Right hindlimb (tissue), 1 donor: ENCODE measurements at places on chromosomes 12 and 14.

DNA sequence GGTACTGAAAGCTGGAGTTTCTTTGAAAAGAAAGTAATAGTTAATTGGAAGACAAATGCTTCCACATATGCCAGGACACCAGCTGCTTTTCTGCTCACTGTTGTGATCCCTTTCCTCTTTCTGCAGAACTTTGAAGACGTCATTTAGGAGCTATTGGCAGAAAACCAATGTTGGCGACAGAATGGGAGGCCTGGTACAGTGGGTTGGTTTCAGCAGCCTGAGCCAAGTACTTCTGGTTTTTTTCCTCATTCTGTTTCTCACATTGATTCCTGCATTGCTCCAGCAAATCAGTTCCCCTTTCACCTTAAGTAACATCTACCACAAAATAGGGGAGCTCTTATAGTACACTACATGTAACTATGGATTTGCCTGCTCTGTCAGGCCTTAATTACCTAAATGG lies 96.9 kb downstream of the FIGNL2 start:
- DNase-seq = peak; percentile 73

DNA sequence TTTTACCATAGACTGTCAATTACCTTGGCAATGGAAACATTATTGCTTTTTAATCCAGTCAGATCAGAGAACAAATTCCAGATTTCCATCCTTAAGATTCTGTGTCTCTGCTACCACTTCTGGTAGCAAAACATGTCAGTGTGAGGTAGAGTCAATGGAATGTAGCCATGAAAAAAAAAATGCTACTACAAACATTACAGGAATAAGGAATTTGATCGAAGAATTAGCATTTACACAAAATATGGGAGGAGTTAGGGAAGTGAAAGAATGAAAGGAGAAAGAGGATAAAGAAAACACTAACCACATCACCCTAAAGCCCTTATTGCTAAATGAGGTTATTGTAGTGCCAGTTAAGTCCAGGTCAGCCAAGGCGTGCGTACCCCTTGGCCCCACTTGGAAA lies 9.2 kb downstream of the MED21 start:
- DNase-seq = no peak

GRCh38 chr12:75302225-75302624 lies 27.9 kb downstream of the CAPS2 start:
- DNase-seq = no peak

DNA sequence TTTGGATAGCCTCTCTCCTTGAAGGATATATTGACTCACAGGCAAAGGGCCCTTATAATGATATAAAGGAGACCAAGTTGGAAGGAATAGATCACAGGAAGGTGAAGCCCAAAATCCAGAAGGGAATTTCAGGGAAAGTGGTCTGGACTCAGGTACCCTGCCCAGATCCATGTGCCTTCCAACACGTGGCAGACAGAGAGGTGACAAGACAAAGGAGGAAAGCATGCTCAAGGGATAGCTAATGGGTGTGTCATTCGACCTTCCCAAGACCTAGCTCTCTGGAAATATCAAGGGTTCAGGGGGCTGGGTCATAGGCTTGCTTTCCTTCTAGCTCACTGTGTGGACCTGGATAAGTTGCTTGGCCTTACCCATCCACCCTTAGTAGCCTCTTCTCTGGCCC lies 214.3 kb downstream of the ZFP36L1 start:
- no peak for DNase-seq

DNA sequence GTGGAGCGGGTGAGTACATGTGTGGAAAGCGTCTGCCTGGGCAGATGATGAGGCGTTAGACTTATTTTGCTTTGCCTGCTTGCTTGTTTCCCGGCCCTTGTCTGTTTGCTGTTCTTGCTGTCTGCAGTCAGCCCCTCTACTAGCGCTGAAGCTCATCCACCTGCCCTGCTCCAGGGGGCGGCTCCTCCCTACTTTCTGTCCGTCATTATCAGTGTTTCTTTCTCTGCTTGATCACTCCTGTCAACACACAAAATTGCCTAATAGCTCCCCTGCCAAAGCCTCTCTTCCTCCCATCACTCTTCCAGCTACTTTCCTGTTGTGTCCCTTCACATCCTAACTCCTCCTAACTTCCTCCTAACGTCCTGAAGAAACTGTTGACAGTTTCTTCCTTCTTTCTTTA lies 34.9 kb upstream of the GALNT8 start:
- no peak for DNase-seq

DNA sequence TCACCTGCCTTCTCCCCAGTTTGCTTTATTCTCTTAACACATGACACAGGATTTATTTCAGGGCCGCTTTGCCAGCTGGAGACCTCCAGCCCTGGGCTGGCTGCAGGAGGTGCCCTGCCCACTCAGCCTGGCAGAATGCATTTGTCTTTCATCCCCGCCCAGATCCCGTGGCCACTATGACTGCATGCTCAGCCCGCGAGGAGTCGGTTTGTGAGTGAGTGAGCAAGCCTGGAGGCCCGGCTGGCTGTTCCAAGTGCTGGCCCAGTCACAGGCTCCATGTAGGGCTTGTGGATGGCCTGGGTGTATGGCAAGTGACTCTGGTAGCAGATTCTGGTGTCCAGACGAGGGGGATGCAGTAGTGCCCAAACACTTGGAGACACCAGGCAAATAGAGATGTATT lies 2.1 kb downstream of the TDP1 start:
- DNase-seq = peak; percentile 23

DNA sequence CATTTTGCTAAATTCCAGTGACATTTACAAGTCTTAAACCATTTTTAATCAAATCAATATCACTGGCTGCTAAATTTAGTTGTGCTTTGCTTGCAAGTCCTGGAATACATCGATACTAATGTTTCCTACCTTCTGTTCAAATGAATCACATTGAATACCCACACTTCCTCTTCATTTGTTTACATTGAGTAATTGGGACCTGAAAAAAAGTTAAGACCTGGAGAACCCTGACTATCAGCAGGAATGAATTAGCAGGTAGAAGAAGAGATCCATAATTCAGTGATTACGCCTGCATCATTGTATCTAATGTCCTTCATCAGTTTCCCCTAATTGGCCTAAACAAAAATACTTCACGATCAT lies 369.3 kb downstream of the ETNK1 start:
- no peak for DNase-seq

DNA sequence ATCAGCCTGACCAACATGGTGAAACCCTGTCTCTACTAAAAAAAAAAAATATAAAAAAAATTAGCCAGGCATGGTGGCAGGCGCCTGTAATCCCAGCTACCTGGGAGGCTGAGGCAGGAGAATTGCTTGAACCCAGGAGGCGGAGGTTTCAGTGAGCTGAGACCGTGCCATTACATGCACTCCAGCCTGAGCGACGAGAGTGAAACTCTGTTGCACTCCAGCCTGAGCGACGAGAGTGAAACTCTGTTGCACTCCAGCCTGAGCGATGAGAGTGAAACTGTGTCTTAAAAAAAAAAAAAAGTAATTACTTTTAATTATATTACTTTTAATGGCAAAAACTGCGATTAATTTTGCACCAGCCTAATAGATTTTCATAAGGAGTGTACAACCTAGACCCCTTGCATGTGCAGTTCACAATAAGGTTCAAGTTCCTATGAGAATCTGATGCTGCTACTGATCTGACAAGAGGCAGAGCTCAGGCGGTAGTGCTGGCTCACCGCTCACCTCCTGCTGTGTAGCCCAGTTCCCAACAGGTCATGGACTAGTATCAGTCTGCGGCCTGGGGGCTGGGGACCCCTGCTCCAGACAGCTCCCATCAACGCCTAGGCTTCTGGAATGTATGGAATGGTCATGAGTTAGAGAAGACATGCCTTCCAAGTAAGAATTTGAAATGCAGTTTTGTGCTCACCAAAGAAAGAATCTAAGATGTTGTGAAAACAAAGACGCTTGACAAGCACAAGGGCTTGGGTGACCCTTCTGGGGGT lies 10.1 kb downstream of the LTB4R start:
- no peak for DNase-seq
